ENCODE measurements at places on chromosomes 5 and 9. TPM values are rescaled to one million over a fixed set of nuclear protein-coding genes. Genes with fewer than 3 reads are reported as not detected.

The JAK2 gene
- total RNA-seq: 3.9 TPM

The PDE6A gene
- total RNA-seq: 0.22 TPM

The TMEM171 gene
- 4.0 TPM for total RNA-seq

The RANBP17 gene
- 3.2 TPM for total RNA-seq

The SMIM33 gene
- total RNA-seq: not detected

The KCNV2 gene
- total RNA-seq: not detected

The BASP1 gene
- total RNA-seq: 209 TPM

The PIP5KL1 gene
- total RNA-seq: 1.1 TPM

The PCDHB7 gene
- total RNA-seq: 0.03 TPM

The PCDHGC3 gene
- 5.4 TPM for total RNA-seq

The AQP3 gene
- 28.3 TPM for total RNA-seq

The MIER3 gene
- total RNA-seq: 8.3 TPM

The GMCL2 gene
- not detected for total RNA-seq

The ANKRD31 gene
- total RNA-seq: 0.06 TPM

The PCAT7 gene
- 0.62 TPM for total RNA-seq

The DCAF10 gene
- total RNA-seq: 12.2 TPM

The CD74 gene
- total RNA-seq: 0.07 TPM

The RGS7BP gene
- total RNA-seq: not detected

The NIPAL4 gene
- total RNA-seq: 10.0 TPM

The TEX48 gene
- total RNA-seq: not detected

The GALNT12 gene
- 3.2 TPM for total RNA-seq

The MARCOL gene
- total RNA-seq: not detected

The IFNB1 gene
- total RNA-seq: not detected

The BHMT2 gene
- total RNA-seq: not detected

The PCDH12 gene
- total RNA-seq: not detected

The SLC45A2 gene
- not detected for total RNA-seq

The OTP gene
- total RNA-seq: 0.09 TPM

The DMRT2 gene
- total RNA-seq: not detected

The ANGPTL2 gene
- total RNA-seq: not detected

The NUTM2G gene
- not detected for total RNA-seq

The CBY3 gene
- total RNA-seq: not detected

The PNPLA7 gene
- 0.44 TPM for total RNA-seq

The IGFBPL1 gene
- 2.1 TPM for total RNA-seq

The FOXD4L4 gene
- total RNA-seq: 0.13 TPM

The LURAP1L gene
- 28.3 TPM for total RNA-seq

The FBP2 gene
- not detected for total RNA-seq

The PCDHGA5 gene
- total RNA-seq: 0.16 TPM

The CAVIN4 gene
- total RNA-seq: 0.32 TPM

The IL31RA gene
- total RNA-seq: 1.2 TPM

The PCDHGC4 gene
- not detected for total RNA-seq

The PCDHB5 gene
- total RNA-seq: 1.3 TPM

The SLC25A2 gene
- total RNA-seq: not detected

The MPDZ gene
- total RNA-seq: 9.9 TPM

The NTRK2 gene
- total RNA-seq: 0.02 TPM

The MAMDC2 gene
- total RNA-seq: 0.27 TPM
